GM20000 (cell line): ENCODE measurements at places on chromosomes 2 and 18.

DNA sequence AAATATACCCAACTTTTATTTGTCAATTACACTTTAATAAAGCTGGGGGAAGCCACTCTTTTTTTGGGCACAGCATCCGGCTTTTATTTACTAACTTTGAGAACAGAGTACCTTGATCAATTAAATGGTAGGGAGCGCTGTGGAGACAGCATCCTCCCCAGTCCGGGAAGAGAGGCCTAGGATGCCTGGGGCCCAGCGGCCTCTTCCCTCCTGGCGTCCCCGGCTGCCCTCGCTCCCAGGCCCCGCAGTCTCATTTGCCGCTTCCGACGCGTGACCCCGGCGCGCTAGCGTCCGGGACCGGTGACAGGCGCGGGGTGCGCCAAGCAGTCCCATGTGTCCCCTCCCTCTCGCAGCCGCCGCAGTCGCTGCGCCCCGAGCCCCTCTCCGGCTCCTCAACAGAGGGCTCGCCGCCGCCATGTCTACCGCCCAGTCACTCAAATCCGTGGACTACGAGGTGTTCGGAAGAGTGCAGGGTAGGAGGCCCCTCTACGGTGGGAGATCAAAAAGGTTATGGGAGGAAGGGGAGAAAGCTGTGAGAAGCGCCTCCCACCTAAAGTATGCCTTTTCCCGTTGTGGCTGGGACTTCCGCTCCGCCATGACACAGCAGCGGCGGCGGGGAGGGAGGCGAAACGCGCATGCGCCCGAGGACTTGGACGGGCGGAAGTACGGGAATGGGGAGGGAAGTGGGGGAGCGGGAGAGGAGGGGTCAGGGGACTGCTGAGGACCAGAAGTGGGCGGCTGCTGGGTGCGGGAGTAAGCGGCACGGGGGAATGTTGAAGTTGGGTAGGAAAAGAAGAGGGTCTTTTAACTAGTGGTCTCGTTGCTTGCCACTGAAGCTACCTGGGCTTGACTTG, at the start of gene ACYP2:
TSS of gene ACYP2 (plus strand) at position 332 of the 854 bp plus-strand sequence.
- DNase-seq: peak; percentile 90

DNA sequence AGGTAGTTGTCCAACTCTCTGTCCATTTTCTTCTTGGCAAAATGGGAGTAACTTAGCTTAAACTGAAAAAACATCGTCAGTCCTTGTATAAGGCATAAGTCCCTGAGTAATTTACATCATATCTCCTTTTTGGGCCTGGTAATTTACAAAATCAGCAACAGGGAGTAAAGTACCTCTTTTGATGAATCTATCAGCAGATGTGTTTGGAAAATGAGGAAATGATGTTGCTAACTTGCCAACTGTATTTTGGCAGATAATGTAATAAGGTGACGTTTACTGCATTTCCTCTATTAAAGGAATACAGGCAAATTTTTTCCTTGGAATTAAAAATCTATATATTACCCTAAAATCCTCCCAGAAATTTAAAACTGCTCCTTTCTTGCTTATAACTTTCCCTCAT, 29.2 kb downstream of the ANKRD44 start:
- DNase-seq: no peak

- no peak for DNase-seq
These were observed 12.5 kb downstream of the MSTN start for GRCh38 chr2:190050001-190050400.

DNA sequence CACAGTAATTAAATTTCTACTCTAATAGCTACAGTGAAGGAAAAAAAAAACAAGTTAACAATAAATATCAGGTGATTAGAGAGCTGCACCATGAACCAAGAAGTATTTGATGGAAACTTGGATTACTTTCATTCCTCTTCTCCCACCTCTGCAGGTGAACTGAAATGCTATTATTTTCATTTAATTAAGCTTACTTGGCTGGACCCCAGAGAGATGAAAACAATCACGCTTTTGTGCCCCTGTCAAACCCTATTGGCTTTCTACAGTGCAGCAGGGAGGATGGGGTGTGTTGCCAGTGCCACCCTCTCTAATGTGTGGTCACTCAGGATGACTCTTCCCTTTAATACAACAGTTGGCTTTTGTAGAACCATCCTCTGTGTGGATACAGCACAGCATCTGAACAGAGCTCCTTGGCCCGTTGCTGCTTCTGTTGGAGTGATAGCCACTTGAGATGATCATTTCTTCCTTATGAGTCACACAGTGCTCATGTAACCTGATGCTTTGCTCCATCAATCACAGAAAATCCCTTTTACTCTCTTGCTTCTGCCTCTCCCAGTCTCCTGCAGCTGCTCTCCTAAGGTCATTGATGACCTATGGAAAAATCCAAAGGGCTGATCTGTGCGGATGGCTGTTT, 5.5 kb upstream of the ARL4C start:
- DNase-seq: no peak

DNA sequence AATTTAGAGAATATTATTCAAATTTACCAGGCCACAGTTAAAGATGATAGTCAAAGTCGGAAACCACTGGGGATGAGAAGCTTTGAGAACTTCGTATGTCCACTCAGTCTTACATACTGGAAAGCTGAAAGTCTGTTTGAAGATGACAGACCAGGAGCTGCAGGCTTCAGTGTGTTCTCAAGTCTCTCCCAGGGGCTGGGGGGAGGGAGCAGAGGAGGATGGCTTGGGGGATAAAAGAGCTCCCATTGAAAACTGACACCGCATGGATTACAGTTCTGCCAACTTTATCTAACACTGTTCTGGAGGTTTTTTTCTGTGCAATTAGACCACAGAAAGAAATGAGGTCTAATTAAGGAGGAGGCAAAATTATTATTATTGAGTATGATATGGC, 170.5 kb upstream of the ALKAL2 start:
- DNase-seq: no peak

- no peak for DNase-seq
These were observed 151.7 kb downstream of the ARHGAP28 start for GRCh38 chr18:6881034-6881820.

- DNase-seq: no peak
These were observed 1.6 kb downstream of the WDR7 start for GRCh38 chr18:56652802-56653201.

GRCh38 chr2:1350111-1350510, 63.2 kb upstream of the TPO start:
- no peak for DNase-seq

- DNase-seq: no peak
These were observed 50.5 kb downstream of the XRCC5 start for GRCh38 chr2:216159646-216160045.

DNA sequence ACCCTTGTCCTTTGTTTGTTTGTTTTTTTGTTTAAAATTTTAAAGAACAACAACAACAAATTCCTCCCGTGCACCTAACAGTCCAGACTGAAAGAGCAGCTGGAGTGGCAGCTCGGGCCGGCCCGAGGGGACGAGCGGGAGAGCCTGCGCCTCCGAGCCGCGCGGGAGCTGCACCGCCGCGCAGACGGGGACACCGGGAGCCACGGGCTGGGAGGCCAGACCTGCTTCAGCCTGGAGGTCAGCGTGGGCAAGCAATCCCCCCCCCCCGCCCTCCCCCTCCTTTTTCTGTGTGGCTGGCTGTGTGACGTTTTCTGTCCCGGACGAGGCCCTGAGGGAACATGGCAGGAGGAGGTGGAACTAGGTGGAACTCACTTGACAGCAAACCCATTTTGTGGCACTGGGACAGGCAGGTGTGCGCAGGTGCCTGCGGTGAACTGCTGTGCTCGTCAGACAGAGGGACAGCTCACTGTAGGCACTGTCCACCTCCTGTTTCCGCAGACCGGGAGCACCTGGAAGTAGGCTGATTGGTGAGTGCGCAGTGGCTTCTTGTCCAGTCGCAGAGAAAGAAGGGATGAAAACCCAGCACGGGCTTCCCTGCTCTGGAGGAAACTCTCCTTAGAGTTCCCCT, 80.6 kb downstream of the MTCL1 start:
- no peak for DNase-seq

DNA sequence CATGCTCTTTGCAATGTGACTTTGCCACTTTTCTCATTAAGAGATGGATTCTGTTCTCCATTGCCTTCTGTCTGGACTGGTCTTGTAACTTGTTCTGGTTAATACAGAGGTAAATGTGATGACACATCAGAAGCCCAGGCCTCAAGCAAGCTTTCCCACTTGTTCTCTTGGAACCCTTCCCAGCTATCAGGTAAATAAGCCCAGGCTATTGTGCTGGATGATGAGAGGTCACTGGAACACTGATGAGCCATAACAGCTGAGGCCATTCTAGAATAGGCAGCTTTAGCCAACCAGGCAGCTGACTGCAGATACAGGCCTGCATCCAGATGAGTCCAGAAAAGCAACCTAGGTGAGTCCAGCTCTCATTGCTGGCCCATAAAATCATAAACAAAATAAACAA, 1007.0 kb upstream of the ACVR2A start:
- DNase-seq: no peak

GRCh38 chr2:169928463-169928864, 101.2 kb downstream of the UBR3 start:
- DNase-seq: peak; percentile 9

DNA sequence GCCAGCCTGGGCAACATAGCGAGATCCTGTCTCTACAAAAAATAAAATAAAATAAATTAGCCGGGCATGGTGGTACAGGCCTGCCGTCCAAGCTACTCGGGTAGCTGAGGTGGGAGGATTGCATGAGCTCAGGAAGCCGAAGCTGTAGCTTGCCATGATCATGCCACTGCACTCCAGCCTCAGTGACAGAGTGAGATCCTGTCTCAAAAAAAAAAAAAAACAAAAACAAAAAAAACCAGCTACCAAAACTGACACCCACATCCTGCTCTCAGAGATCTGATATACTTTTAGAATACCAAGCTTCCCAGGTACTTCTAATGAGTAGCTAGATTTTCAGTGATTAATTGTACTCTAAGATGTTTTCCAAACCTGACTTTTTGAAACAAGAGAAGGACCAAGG, 74.0 kb downstream of the TTC27 start:
- no peak for DNase-seq

- no peak for DNase-seq
These were observed 5.0 kb downstream of the LIMS2 start for GRCh38 chr2:127670055-127670956.

DNA sequence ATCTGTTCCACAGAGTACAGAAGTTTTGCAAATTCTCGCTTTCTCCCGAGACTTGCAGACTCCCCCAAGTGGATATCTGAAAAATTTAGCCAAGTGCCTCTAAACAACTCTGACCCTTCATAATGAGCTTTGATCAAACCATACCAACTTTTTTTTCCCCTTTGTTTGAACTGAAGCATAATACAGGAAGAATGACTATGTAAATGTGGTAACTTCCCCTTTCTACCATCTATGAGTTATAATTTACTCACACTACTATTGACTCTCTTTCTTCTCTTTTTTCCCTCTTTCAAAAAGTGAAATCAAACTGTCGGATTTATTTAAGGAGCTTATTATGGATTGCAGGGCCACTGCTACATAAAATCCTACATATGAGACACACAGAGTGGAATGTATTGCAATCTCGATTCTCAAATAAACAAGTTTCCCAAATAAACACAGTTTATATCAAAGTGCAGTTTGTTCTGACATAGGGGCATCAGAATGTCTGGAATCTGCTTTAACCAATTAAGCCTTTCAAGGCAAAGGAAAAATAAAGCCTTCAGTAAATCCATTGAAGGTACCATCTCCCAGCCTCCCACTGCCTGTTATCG, 1.4 kb upstream of the ZNF804A start:
- peak; percentile 27 for DNase-seq

GRCh38 chr18:56902653-56903052, 244.2 kb upstream of the BOD1L2 start:
- peak; percentile 5 for DNase-seq

- DNase-seq: no peak
These were observed 202.6 kb downstream of the TGIF1 start for GRCh38 chr18:3652380-3653262.

- DNase-seq: no peak
These were observed 31.5 kb downstream of the LYPD1 start for GRCh38 chr2:132638313-132639040.

GRCh38 chr2:128282976-128283810, 35.5 kb downstream of the HS6ST1 start:
- DNase-seq: no peak

DNA sequence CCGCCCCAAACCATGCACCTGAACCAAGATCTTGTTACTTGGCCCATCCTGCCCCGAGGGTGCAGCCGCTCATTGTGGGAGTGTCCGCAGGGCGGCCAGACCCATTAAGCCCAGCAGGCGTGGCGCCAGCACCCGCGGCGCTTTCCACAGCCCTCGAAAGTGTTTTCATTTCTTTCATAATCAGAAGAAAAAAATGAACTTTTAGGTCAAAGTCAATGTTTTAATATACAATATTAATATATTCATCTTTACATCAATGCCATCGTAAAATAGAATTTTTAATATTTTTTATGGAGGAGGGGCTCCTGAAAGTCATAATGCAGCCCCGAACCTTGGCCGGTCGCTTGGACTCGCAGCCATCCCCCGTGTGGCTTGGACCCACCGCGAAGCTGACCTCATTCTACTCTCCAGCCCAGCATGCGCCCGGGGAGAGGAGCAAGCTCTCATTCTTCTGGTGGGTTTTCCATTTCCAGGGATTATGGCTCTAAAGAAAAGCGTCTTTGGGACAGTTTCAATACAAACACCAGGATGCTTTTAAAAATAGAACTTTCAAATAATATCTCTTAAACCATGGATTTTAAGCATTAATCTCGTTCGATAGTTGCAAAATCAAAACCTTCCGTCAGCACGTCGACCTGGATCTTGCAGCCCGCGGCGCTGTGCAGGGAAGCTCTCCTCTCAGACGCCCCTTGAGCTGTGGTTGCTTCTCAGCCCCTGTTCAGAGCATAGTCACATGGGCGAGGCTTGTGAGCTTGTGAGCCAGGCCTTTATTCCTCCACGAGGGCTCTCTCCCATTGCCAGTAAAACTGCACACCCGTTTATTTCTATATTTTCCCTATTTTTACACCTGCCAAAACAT, 17.2 kb upstream of the ASB1 start:
- DNase-seq: no peak

DNA sequence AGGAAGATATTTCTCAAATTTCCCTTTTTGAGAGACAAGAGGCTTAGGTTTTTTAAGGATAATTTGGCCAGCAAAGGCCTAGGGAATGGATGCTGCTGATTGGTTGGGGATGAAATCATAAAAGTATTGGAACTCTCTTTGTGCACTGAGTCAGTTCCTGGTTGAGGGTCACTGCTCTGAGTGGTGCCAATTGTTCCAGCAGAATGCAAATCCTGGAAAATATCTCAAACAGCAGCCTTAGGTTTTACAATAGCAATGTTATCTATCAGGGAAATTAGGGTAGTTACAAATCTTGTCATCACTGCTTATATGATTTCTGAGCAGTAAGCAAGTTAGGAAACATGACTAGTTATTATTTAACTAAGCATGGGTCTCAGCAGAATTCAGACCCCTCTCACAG, 96.2 kb downstream of the RAD51AP2 start:
- no peak for DNase-seq
